Aorta (tissue), 5 donors: ENCODE measurements at places on chromosomes 2 and 18. TPM values are rescaled to one million over a fixed set of nuclear protein-coding genes. Genes with fewer than 3 reads are reported as not detected.

GRCh38 chr2:189178726-189179569 is 613 bp downstream of the COL5A2 start:
- H3K27me3 ChIP-seq: no peaks in the 10 kb centered on the region
- peak overlapping the region; percentile 85 for H3K27ac ChIP-seq
- peak; percentile 49 for DNase-seq
- H3K4me3 ChIP-seq: peak overlapping the region; percentile 100
- H3K4me1 ChIP-seq: peaks cover 3% of the 10 kb centered on the region
- H3K36me3 ChIP-seq: no peaks in the 10 kb centered on the region

DNA sequence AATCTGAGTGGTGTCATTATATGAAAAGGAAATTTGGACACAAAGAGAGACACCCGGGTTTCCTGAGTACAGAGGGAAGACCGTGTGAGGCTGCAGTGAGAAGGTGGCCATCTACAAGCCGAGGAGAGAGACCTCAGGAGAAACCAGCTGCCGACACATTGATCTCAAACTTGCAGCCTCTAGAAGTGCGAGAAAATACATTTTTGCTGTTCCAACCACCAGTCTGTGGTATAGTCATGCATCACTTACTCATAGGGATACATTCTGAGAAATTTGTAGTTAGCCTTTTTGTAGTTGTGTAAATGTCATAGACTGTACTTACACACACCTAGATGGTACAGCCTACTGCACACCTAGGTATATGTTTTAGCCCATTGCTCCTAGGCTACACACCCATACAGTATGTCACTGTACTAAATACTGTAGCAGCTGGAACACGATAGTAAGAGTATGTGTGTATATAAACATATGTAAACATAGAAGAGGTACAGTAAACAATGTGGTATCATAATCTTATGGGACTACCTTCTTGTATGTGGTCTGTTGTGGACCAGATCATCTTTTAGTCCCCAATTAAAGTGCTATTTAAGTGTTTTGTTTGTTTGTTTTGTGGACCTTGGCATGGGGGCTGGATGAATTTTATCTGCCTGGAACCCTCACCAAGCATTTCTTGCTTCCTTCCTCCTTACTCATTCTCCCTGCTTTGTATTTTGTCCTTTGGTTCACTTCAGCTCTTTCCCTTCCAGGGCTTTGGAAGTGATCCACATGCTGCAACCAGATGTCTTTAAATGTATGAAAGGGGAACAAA is 38.3 kb upstream of the SESTD1 start:
- no peak overlapping the region for H3K27ac ChIP-seq
- H3K36me3 ChIP-seq: no peaks in the 10 kb centered on the region
- no peak for DNase-seq
- H3K4me3 ChIP-seq: no peak overlapping the region
- no peaks in the 10 kb centered on the region for H3K27me3 ChIP-seq
- no peaks in the 10 kb centered on the region for H3K4me1 ChIP-seq

DNA sequence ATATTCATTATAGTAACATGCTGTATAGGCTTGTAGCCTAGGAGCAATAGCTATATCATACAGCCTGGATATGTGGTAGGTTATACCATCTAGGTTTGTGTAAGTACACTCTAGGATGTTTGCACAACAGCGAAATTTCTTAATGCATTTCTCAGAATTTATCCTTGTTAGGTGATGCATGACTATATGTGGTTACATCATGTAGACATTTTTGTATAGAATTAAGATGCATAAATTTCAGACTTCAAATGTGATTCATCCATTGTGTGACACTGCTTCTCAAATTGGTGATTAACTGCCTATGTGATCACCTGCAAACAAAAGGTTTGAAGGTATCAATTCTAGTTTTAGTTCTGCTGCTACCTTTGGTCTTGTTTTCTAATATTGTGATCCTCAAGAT is 1787.0 kb upstream of the PIK3C3 start:
- no peaks in the 10 kb centered on the region for H3K27me3 ChIP-seq
- no peaks in the 10 kb centered on the region for H3K36me3 ChIP-seq
- H3K4me1 ChIP-seq: no peaks in the 10 kb centered on the region
- no peak overlapping the region for H3K27ac ChIP-seq
- DNase-seq: no peak
- H3K4me3 ChIP-seq: no peak overlapping the region

GRCh38 chr2:215521031-215521430 is 85.2 kb upstream of the FN1 start:
- H3K4me1 ChIP-seq: no peaks in the 10 kb centered on the region
- H3K27me3 ChIP-seq: no peaks in the 10 kb centered on the region
- H3K27ac ChIP-seq: no peak overlapping the region
- H3K4me3 ChIP-seq: no peak overlapping the region

- no peak overlapping the region for H3K27ac ChIP-seq
- H3K4me1 ChIP-seq: no peaks in the 10 kb centered on the region
- no peaks in the 10 kb centered on the region for H3K36me3 ChIP-seq
- H3K27me3 ChIP-seq: no peaks in the 10 kb centered on the region
- no peak for DNase-seq
Observed at GRCh38 chr2:6835467-6835866, 30.2 kb downstream of the CMPK2 start.

- H3K36me3 ChIP-seq: no peaks in the 10 kb centered on the region
- DNase-seq: no peak
- H3K27ac ChIP-seq: no peak overlapping the region
- H3K4me1 ChIP-seq: peaks cover 2% of the 10 kb centered on the region
- no peaks in the 10 kb centered on the region for H3K27me3 ChIP-seq
- no peak overlapping the region for H3K4me3 ChIP-seq
Observed at GRCh38 chr2:197244349-197244748, 66.2 kb downstream of the ANKRD44 start.

GRCh38 chr2:16155366-16155765 is 215.0 kb downstream of the MYCN start:
- no peaks in the 10 kb centered on the region for H3K4me1 ChIP-seq
- H3K36me3 ChIP-seq: no peaks in the 10 kb centered on the region
- DNase-seq: no peak
- H3K4me3 ChIP-seq: no peak overlapping the region
- no peak overlapping the region for H3K27ac ChIP-seq

- no peak for DNase-seq
- H3K27ac ChIP-seq: no peak overlapping the region
- H3K27me3 ChIP-seq: no peaks in the 10 kb centered on the region
- H3K36me3 ChIP-seq: no peaks in the 10 kb centered on the region
- no peak overlapping the region for H3K4me3 ChIP-seq
Observed at GRCh38 chr2:143675021-143675420, 545.8 kb downstream of the ARHGAP15 start.

- H3K4me1 ChIP-seq: no peaks in the 10 kb centered on the region
- no peak for DNase-seq
Observed at GRCh38 chr2:168448980-168449379, 7.1 kb upstream of the CERS6 start.

GRCh38 chr2:16429431-16430145 is 236.0 kb downstream of the CYRIA start:
- no peak for DNase-seq
- H3K4me3 ChIP-seq: no peak overlapping the region
- H3K36me3 ChIP-seq: no peaks in the 10 kb centered on the region
- no peaks in the 10 kb centered on the region for H3K4me1 ChIP-seq
- no peaks in the 10 kb centered on the region for H3K27me3 ChIP-seq
- no peak overlapping the region for H3K27ac ChIP-seq

GRCh38 chr18:58640891-58641610 is 12.2 kb upstream of the ALPK2 start:
- H3K36me3 ChIP-seq: no peaks in the 10 kb centered on the region
- H3K27me3 ChIP-seq: no peaks in the 10 kb centered on the region
- H3K4me1 ChIP-seq: no peaks in the 10 kb centered on the region
- no peak for DNase-seq

DNA sequence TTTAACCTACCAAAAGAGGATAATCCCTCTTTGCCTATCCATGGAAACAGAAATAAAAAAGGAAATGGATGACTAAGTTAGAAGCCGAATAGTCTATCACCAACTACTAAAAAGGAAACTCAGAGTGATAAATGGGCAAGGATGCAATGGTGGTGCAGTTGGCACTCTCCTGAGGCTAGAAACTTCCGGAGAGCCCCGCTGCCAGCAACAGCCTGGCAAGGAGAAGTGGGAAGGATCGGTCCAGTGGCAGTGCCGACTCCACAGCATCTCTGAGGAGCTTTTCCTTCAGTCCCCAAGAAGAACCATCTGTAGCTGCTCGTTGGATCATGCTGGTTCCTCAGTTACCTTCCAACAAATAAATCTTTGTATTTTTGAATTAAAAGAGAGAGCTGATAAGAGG is 74.7 kb downstream of the DPP4 start:
- H3K36me3 ChIP-seq: no peaks in the 10 kb centered on the region
- H3K4me3 ChIP-seq: no peak overlapping the region
- no peak overlapping the region for H3K27ac ChIP-seq
- peaks cover 2% of the 10 kb centered on the region for H3K27me3 ChIP-seq

DNA sequence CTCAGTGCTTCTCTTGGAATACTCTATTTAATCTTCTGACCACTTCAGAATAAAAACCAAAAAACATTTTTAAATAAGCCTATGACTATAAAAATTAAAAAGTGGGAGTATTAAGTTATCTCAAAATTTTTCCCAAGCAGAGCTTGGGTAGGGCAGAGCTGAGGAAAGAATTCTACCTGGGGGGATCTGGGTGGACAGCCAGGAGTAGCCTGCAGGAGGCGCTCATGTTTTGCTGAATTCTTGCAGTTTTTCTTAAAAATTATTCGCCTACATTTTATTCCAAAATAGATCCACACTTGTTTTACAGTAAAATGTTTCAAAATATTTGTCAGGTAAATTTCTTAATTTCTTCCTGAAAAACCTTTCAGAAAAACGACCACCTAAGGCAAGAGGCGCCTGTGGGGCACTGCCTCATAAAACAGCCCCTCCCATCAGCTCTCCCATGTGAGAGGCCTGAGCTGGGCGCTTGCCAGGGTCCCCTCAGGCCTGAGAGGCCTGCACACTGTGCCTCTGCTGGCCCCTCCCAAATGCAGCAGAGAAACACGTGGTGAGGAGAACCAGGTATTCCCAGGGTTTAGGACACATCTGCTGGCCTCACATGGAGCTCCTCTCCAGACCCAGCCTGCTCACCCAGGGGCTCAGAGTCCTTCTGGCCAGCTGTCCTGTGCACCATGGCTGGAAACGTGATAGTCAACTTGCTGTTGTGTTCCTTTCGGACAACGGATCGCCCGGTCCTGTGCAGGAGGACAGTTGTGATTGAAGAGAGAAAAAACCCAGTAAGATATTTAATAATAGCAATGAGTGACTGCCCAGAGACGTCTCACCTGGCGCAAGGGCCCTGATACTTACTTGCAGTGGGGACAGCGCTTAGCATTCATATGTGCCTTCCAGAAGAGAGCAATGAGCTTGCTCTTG is 17.5 kb downstream of the POLR1A start:
- H3K4me3 ChIP-seq: no peak overlapping the region
- peaks cover 11% of the 10 kb centered on the region for H3K36me3 ChIP-seq
- no peak overlapping the region for H3K27ac ChIP-seq
- no peaks in the 10 kb centered on the region for H3K27me3 ChIP-seq
- no peak for DNase-seq

DNA sequence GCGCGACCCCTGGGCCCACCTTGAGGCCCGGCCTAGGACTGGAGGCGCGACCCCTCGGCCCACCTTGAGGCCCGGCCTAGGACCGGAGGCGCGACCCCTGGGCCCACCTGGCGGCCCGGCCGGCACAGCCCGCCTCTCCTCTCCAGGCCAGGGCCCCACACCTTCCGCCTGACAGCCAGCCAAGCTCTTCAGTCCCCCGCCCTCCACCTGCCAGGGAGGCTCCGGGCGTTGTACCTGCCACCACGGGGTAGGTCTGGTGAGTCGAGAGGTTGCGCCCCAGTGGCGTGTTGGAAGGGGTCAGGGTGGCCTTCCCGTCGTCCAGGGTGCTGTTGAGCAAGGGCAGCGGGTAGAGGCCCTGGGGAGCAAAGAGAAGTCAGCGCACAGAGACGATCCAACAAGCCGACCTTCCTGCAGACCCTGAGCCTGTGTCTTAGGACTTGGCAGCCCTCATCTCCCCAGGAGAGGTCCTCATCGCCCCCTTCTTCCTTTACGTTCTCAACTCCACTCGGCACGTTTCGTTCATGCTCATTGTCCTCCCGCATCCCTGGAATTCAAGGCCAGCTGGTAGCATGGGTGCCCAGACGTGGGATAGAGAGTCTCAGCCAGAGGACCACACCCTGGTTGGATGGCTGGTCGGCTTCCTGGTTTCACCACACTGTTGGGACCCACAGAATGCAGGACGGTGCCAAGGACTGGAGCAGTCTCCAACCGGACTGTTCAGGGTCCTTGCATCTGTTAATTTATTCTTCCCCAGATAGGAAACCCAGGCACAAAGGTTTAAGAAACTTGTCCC is 42.2 kb downstream of the PAX8 start:
- H3K4me1 ChIP-seq: peaks cover 4% of the 10 kb centered on the region
- H3K27me3 ChIP-seq: no peaks in the 10 kb centered on the region
- no peak overlapping the region for H3K4me3 ChIP-seq
- no peak for DNase-seq

GRCh38 chr2:110157153-110157793 is 41.7 kb upstream of the MALL start:
- H3K27ac ChIP-seq: no peak overlapping the region
- no peaks in the 10 kb centered on the region for H3K36me3 ChIP-seq
- DNase-seq: no peak
- H3K27me3 ChIP-seq: no peaks in the 10 kb centered on the region

DNA sequence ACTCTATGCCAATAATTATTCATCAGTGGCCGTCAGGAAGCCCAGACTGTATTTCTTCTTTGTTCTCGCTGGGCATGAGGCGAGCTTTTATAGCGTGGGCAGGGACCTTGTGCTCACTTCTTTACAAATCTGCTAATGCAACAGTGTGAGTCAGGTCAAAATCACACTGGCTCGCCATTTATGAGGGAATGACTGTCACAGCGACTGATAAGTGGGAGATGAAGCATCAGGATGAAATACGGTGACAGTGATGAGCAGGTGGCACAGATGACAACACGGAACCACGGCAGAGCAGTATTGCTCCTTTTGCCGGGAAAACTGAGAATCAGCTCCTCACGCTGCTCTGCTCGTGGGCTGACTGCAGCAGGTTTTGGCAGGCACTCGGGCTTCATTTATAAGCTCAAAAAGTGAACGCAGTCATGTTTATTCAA is 20.5 kb downstream of the TYMS start:
- no peaks in the 10 kb centered on the region for H3K4me1 ChIP-seq
- H3K4me3 ChIP-seq: no peak overlapping the region
- H3K36me3 ChIP-seq: no peaks in the 10 kb centered on the region
- DNase-seq: no peak
- H3K27me3 ChIP-seq: no peaks in the 10 kb centered on the region

The KCNF1 gene
- not detected for total RNA-seq

The CD207 gene
- total RNA-seq: not detected

The EVX2 gene
- not detected for total RNA-seq

The SP5 gene
- total RNA-seq: 3.2 TPM

The GREB1 gene
- total RNA-seq: 8.6 TPM

The LYG2 gene
- not detected for total RNA-seq

The TNS1 gene
- total RNA-seq: 1,456 TPM

The ABCG8 gene
- total RNA-seq: not detected

The ZCCHC2 gene
- 34.7 TPM for total RNA-seq

The CXCR1 gene
- total RNA-seq: 1.8 TPM
